ENCODE measurements at places on chromosomes 7 and 10.

DNA sequence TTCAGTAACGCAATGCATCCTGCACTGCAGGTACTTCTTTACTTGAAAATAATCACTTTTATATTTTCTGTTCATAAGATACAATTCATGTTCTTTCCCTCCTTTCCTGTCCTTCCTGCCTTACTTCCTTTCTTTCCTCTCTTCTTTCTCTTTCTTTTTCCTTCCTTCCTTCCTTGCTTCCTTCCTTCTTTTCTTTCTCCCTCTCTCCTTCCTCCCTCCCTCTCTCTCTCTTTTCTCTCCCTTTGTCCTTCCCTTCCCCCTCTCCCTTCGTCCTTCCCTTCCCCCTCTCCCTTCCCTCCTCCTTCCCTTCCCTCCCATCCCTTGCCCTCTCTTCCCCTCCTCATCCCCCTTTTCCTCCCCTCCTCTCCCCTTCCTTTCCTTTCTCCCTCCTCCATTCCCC lies 227.8 kb upstream of the KLF6 start:
- H3K4me3 ChIP-seq: no peak overlapping the region
- no peak overlapping the region for H3K27ac ChIP-seq
- no peaks in the 10 kb centered on the region for H3K36me3 ChIP-seq
- H3K4me1 ChIP-seq: no peaks in the 10 kb centered on the region
- no peaks in the 10 kb centered on the region for H3K27me3 ChIP-seq

- H3K27me3 ChIP-seq: no peaks in the 10 kb centered on the region
- DNase-seq: no peak
- H3K4me3 ChIP-seq: no peak overlapping the region
- peaks cover 43% of the 10 kb centered on the region for H3K4me1 ChIP-seq
- no peaks in the 10 kb centered on the region for H3K36me3 ChIP-seq
Observed at GRCh38 chr7:55569797-55570196, 2.5 kb downstream of the VOPP1 start.

- DNase-seq: peak; percentile 54
- H3K27me3 ChIP-seq: no peaks in the 10 kb centered on the region
Observed at GRCh38 chr7:98224701-98225181, 13.5 kb downstream of the BHLHA15 start.

DNA sequence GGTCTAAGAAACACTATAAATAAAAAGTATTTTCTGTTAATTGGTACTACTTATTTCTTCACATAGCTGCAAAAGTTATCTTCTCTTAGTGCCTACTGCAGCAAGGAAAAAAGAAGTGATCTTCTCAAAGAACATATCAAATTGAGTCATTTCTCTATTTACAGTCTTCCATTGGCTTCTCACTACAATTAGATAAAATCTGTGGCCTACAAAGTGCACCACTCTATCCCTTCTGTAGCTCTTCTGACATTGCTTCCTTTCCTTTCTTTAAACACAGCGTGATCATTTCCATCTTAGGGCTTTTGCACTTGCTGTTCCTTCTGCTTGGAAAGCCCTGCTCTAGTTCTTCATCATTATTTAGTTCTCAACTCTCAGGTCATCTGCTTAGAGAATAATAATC lies 44.7 kb downstream of the MXI1 start:
- no peaks in the 10 kb centered on the region for H3K27me3 ChIP-seq
- no peak for DNase-seq
- H3K27ac ChIP-seq: no peak overlapping the region
- no peaks in the 10 kb centered on the region for H3K36me3 ChIP-seq

DNA sequence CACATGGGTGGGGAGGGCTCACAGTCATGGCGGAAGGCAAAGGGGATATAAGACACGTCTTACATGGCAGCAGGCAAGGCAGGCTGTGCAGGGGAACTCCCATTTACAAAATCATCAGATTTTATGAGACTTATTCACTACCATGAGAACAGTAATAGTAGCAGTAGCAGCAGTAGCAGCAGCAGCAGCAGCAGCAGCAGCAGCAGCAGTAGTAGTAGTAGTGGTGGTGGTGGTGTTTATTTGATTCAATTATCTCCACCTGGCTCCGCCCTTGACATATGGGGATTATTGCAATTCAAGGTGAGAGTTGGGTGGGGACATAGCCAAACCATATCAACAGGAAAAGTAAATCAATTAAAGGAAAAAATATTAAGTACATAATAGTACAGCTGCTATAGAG lies 184.7 kb downstream of the LRMDA start:
- DNase-seq: no peak
- H3K4me3 ChIP-seq: no peak overlapping the region
- H3K27ac ChIP-seq: no peak overlapping the region

GRCh38 chr7:41825927-41826480 lies 123.1 kb upstream of the INHBA start:
- H3K4me3 ChIP-seq: no peak overlapping the region
- H3K27ac ChIP-seq: no peak overlapping the region
- no peaks in the 10 kb centered on the region for H3K4me1 ChIP-seq

GRCh38 chr10:60465801-60466200 lies 76.1 kb upstream of the ANK3 start:
- H3K36me3 ChIP-seq: no peaks in the 10 kb centered on the region
- H3K27ac ChIP-seq: peak overlapping the region; percentile 74
- H3K4me3 ChIP-seq: no peak overlapping the region
- peaks cover 25% of the 10 kb centered on the region for H3K4me1 ChIP-seq
- no peaks in the 10 kb centered on the region for H3K27me3 ChIP-seq

DNA sequence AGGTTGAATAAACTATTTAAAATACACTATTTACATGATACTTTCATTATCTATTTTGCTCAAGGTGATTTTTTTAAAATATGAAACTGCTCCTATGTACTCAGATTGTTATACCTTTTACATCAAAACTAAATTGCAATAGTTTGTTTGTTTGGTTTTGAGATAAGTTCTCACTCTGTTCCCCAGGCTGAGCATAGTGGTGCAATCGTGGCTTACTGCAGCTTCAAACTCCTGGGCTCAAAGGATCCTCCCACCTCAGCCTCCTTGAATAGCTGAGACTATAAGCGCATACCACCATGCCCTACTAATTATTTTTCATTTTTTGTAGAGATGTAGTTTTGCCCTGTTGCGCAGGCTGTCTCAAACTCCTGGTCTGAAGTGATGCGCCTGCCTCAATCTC lies 12.7 kb downstream of the TAS2R60 start:
- H3K36me3 ChIP-seq: no peaks in the 10 kb centered on the region
- DNase-seq: no peak
- peaks cover 14% of the 10 kb centered on the region for H3K4me1 ChIP-seq
- H3K27ac ChIP-seq: no peak overlapping the region
- no peaks in the 10 kb centered on the region for H3K27me3 ChIP-seq
- no peak overlapping the region for H3K4me3 ChIP-seq

DNA sequence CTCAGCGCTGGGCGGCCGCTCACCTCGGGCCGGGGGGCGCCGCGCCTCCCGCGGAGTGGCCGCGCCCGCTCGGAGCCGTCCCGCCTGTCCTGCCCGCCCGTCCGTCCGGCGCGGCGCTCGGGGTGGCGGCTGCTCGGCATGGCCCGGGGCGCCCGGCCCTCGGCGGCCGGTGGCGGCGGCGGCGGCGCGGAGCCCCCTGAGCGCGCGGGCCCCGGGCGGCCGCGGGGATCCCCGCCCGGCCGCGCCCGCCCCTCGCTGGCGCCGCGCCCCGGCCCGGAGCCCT lies 338 bp downstream of the SDK1 start:
- H3K4me3 ChIP-seq: peak overlapping the region; percentile 88
- no peak for DNase-seq
- H3K27ac ChIP-seq: no peak overlapping the region
- H3K4me1 ChIP-seq: no peaks in the 10 kb centered on the region
- H3K27me3 ChIP-seq: peaks cover 13% of the 10 kb centered on the region
